ENCODE measurements at places on chromosomes 3 and 15. TPM values are rescaled to one million over a fixed set of nuclear protein-coding genes. Genes with fewer than 3 reads are reported as not detected.

The SOX14 gene
- polyA plus RNA-seq = not detected

The CEMIP gene
- polyA plus RNA-seq = 0.13 TPM

The NR1I2 gene
- polyA plus RNA-seq = 0.42 TPM

The GOLGA6A gene
- polyA plus RNA-seq = not detected

The STARD9 gene
- 0.33 TPM for polyA plus RNA-seq

- DNase-seq = peak; percentile 96
Measured at GRCh38 chr3:108221911-108222852, at the start of gene IFT57. TSS of gene IFT57 (minus strand) at chr3:108222424. CDS start at chr3:108222322, 102 bp downstream.

DNA sequence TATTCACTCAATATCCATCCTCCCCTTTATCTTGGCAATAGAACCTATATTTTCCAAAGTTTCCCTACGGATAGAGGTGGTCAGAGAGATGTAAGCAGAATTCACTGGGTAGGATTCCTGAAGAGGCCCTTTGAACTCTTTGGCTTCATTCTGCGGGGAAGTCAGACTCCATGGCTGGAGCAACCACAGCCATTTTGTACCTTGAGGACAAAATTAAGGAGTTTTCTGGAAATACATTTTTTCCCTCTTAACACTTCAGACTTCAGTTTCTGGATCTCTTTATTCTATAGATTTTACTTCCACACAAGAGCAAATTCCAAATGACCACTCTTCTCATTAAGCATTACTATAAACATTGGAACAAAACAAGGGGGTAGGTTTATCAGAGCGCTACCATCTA is 43.3 kb downstream of the ADAMTS9 start:
- no peak for DNase-seq

GRCh38 chr3:53293867-53294266 is 38.0 kb upstream of the TKT start:
- no peak for DNase-seq
